ENCODE measurements at places on chromosomes 12 and 14.

GRCh38 chr12:25495331-25496097 is 57.6 kb downstream of the LMNTD1 start:
- no peak for DNase-seq

GRCh38 chr14:92934196-92935085 is 11.5 kb downstream of the CHGA start:
- no peak for DNase-seq

DNA sequence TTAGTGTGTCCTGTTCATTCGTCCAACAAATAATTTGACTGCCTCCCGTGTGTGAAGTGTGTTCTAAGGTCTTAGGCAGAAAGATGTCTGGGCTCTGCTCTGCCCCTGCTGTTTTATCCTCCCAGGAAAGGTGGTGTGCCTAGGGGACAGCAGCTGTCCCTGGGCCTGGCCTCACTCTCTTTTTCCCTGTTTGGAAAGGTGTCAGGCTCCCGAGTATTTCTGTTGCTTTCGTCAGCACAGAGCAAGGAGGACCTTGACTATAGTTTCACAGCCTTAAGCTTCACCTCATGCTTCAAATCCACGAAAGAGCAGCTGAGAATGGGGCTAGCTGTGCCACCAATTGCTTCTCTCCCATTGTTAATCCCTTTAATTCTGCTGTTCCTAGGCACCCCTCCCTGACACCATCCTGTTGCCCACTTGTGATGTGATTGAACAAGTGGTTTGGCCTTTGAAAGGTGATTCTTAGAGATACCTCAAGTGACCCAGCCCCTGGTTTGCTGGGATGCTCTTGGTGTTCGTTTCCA is 54.2 kb downstream of the TGFB3 start:
- no peak for DNase-seq

DNA sequence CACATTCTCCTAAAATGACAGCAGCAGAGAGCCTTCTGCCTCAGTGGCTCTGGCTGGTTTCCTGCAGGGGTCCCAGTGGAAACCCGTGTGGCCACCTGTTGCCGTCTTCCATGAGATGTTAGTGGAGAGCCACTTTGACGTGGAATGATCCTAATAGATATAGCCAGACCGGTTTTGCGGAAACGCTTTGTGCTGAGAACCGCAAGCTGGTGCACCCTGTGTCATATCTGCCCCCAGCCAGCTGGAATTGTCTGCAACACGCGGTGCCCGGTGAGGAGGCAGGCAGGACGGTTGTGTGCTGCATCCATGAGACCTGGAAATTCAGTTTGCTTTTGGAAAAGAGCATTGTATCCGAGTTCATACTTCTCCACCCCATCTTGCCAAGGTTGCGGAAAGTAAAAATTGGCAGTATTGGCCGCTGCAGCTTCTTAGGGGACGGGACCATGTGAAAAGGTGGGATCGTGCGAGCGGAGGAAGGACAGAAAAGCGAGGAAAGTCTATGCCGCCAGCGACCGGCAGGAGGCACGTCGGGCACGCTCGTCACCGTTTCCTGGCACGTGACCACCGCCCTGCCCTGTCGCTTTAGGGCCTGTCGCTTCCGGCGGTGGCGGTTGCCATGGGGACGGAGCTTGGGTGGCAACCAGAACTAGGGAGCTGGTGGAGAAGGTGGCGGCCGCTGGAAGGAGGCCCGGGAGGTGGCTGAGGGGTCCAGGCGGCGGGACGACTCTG is at the start of gene CFAP251:
TSS of gene CFAP251 (plus strand) at position 643 of the 729 bp plus-strand sequence. CDS start 2,714 bp downstream, outside the sequence.
- peak; percentile 97 for DNase-seq

DNA sequence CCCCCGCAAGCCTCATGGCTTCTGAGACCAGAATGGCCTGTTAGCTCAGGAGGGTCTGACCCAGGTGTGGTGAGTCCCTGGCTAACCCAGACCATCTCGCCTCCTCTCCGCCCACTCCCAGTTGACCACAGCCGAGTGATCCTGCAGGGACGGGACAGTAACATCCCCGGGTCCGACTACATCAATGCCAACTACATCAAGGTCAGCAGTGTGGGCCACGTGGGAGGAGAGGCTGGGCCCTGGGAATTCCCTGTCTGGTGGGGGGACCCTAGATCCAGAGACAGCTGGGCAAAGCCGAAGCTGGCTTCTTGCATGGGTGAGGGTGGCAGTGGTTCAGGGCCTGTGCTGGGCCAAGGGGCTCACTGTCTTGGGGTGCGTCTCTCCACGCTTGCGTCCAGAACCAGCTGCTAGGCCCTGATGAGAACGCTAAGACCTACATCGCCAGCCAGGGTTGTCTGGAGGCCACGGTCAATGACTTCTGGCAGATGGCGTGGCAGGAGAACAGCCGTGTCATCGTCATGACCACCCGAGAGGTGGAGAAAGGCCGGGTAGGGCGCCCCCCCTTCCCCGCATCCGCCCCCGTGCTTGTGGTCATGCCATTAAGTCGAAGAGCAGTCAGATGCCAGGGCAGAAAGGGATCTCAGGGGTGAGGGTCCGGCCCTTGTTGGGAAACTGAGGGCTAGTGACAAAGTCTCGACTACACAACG is 5.0 kb downstream of the PTPN6 start:
- peak; percentile 62 for DNase-seq

DNA sequence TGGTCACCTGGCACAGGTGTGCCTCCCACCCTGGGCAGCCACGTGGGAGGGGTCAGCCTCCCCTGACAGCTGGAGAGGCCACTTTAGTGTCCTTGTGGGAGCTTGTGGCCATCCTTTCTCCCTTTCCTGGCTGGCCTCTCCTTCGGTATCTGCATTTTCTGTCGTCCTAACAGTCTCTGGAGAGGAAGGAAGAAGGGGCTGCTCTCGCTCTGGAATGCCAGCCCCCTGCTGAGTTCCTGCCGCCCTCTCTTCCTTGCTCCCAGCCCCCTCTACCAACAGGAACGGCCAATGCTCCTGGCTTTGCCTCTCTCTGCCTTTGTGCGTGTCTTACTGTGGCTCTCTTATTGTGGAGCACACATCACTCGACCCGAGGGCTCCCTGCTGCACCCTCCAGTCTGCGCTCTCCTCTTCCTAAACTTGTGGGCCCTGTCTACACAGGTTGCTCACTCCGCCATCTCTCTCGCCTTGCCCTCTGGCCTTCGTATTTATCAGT is 70.8 kb downstream of the FBXL14 start:
- DNase-seq: no peak

- DNase-seq: no peak
Observed at GRCh38 chr12:114752217-114752616, 68.2 kb upstream of the TBX3 start.

DNA sequence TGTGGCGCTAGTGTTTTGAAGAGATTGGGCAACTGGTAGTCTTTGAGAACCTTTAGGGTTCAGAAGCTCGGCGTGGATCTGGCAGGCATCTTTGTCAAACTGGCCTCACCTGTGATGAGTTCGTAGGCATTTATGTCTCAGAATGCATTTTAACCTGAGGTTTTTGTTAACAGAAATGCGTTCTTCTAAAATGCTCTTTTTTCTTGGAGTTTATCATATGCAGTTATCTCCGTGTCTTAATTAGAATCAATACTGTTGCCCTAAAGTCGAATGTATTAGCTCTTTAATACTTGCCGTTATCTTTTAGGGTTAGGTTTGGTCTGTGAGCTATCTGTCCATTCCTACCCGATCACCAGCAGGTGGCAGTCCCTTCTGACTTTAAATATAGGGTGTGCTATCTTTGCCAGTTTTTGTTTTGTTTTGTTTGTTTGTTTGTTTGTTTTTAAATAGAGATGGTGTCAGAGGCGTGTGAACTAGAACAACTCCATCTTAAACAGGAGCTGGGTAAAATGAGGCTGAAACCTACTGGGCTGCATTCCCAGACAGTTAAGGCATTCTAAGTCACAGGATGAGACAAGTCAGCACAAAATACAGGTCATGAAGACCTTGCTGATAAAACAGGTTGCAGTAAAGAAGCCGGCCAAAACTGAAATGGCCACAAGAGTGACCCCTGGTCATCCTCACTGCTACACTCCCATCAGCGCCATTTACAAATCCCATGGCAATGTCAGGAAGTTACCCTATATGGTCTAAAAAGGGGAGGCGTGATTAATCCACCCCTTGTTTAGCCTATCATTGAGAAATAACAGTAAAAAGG is 1.4 kb downstream of the ATF1 start:
- DNase-seq: no peak

GRCh38 chr12:3152011-3152511 is 74.9 kb downstream of the TSPAN9 start:
- no peak for DNase-seq

- no peak for DNase-seq
Observed at GRCh38 chr14:81162941-81163340, 57.8 kb downstream of the GTF2A1 start.

DNA sequence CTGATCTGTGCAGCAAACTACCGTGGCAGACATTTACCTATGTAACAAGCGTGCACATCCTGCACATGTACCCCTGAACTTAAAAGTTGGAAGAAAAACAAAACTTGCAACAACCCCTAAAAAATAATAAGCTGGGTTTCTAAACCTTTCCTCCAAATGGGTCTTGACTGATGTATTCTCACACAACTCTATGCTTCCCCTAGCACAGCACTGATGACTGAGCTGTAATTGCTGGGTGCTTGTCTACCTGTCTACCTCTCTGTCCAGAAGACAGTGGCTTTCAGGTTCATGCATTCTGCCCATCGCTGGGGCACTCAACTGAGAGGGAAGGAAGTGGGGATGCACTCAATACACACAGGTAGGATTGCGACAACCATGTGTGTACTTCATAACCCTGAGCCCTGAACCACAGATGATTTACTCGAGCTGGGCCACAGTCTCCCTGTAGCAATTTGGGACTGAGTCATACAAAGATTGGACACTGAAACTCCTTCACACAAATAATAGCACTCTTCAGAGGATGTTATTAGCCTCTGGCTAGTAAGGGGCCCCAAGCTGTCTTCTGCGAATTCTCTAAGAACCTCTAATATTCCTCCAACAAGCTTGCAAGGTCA is 44.8 kb upstream of the TMPO start:
- DNase-seq: no peak

- DNase-seq: no peak
Observed at GRCh38 chr14:70856851-70857495, 47.7 kb upstream of the MAP3K9 start.

DNA sequence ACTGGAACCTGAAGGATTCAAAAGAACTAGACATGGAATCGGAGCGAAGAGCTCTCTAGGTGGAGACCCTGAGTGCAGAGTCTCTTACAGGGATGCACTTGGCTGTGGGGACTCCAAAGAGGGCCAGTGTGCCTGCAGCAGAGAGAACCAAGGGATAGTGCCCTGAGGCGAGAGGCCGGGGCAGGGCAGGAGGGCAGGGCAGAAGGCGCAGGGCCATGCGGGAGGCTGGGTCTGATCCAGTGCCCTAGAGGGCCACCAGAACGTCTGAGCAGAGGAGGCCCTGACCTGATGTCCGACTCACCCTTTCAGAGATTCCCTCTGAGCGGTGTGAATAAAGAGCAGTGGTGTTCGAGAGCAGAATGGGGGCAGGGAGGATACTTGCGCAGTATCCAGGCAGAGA is 205.4 kb upstream of the FKBP4 start:
- no peak for DNase-seq

GRCh38 chr12:115101520-115101919 is 417.5 kb upstream of the TBX3 start:
- DNase-seq: no peak

DNA sequence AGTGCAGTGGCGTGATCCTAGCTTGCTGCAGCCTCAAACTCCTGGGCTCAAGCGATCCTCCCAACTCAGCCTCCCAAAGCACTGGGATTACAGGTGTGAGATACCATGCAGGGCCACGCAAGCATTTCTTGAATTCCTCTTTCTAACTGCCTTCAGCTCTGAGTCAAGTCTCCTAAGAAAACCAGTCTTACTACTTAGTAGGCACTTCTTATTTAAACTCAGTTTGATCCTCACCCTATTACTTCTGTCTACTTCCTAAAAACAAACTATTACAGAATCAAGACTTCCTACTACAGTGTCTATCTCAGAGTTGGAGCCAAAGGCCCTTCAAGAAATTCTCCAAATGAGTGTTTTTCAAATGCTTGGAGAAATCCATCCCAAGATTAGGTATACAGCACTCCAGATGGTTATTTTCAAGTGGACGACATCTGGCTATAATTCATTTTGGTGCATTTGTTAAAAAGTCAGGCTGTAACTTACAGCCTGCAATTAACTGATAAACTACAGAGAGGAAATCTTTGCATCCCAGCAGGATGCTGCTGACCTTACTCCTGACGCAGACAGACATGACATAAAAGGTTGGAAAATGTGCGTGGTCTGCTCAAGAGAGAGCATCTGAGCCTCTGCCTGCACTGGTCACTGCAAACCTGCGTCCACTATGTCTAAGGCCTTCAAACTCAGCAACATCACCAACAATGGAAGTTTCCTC is 34.7 kb downstream of the SSH1 start:
- DNase-seq: no peak

- no peak for DNase-seq
Observed at GRCh38 chr14:29419736-29420135, 507.9 kb downstream of the PRKD1 start.

DNA sequence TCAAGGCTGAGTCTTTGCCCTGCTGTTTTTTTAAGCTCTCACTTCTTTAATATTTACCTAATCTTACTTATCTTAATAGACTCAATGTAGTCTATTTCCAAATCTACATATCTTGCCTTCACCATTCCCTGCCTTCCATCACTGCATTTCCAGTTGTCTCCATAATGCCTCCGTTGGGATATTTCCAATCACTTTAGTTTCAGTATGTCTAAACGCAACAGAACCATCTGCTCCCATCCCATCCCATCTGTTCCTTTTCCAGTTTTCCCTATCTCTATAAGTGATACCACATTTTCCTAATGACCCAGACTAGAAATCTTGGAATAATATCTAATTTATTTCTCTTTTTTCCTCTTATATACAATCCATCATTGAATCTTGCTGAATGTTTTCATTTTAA is 15.1 kb upstream of the CCDC198 start:
- DNase-seq: no peak

DNA sequence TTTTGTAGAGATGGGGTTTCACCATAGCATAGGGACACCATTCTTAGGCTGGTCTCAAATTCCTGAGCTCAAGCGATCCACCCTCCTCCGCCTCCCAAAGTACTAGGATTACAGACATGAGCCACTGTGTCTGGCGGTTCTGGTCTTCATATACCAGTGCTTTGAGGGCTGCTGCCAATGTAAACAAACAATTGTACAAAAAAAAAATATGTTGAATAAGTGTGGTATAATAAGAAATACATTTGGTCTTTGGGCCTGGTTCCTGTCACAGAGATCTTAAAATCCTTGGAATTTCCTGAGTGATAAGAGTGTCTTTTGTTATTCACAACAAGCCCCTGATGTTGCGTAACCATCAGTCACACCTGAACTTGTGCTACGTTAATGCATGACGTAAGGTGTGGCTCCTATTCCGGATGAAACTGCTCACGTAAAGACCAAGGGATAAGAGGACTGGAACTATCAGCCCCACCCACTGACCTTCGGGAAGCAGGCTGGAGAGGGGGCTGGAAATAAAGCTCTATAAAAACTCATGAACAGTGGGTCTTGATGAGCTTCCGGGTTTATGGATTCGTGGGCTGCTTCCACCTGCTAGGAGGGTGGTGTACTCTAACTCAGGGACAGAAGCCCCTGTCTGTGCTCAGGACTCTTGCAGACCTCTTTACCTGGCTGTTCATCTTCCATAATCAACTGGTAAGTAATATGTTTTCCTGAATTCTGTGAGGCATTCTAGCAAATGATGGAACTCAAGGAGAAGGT is 16.5 kb upstream of the RIMKLB start:
- no peak for DNase-seq

- DNase-seq: no peak
Observed at GRCh38 chr12:94027561-94027960, 120.8 kb upstream of the PLXNC1 start.
